ENCODE measurements at places on chromosomes 1 and 21. TPM values are rescaled to one million over a fixed set of nuclear protein-coding genes. Genes with fewer than 3 reads are reported as not detected.
A peak's percentile ranks its signal among the peaks of the same experiment; 100 is the strongest.

DNA sequence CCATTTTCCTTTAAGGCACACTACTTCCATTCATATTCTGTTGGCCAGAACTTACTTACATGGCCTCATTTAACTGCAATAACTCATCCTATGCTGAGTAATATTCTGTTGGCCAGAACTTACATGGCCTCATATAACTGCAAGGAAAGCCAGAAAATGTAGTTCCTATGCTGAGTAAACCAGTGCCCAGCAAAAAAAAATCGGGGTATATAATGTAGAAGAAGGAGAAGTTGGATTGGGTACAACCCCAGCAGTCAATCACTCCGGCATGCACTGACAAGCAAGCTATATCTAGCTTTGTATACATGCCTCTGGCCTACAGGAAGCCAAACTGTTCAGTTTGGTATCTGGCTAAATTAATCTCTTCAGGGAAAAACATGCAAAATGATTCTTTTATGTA, 39.4 kb upstream of the PPIH start:
- DNase-seq = no peak

DNA sequence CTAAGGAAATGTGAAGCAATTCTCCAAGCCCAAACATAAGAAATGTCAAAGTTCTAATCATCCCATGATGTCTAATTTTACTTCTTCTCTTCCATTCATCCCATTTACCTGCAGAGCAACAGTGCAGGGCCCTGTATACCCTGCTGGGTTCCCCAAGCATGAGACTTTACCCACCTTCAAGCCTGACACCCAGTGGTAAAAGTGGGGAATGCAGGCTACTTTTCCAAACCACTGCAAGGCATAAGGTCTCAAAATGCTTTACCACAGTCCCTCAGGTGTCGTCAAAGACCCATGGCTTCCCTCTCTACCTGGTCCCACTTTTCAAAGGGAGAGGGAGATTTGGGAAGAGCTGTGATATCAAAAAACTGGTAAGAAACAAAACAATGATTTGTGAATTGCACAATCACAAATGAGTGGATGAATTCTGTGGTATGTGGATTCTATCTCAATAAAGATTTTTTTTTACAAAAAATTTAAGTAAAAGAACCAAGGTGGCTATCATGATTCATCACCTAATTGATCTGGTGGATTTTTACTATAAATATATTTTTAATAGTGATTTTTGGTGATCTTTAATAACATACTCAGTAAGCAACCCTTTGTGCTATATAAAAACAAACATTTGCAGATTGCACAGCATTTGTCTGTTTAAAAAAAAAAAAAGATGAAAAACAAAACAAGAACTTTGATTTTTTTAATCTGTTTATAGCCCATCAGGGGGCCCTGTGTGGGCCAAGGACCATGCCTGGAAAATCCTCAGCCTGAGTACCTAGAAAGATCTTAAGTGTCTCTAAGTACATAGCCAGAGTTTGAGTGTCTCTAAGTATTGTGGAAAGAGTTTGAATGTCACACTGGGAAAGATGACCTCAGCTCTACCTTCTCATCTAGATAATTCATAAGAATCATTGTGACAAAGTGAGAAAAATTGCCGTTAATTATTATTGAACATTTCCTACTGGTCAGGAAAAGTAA, 73.1 kb upstream of the GJB5 start:
- no peak for DNase-seq

DNA sequence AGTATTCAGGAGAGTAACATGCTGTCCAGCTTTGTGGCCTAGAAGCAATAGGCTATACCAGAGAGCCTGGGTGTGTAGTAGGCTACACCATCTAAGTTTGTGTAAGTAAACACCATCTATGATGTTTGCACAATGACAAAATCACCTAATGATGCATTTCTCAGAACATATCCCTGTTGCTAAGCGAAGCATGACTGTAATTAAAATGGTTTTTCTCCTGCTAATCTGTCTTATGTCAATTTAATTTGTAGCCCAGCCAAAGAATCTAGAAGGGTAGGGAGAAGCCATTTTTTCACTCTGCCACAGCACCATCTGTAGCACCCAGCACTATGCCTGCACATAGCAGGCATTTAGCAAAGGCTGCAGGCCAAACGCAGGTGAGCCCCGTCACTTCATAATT, 2.0 kb upstream of the TTC24 start:
- no peak for DNase-seq

- DNase-seq = peak; percentile 32
Measured at GRCh38 chr1:228154021-228154669, 4.4 kb downstream of the GJC2 start.

GRCh38 chr1:106787520-106787919, 269.0 kb upstream of the PRMT6 start:
- no peak for DNase-seq

- no peak for DNase-seq
Measured at GRCh38 chr1:92240034-92240433, 22.3 kb downstream of the C1orf146 start.

GRCh38 chr1:58964428-58964827, 180.6 kb upstream of the JUN start:
- DNase-seq = no peak

- peak; percentile 92 for DNase-seq
Measured at GRCh38 chr1:248858096-248858890, 592 bp downstream of the ZNF692 start.

DNA sequence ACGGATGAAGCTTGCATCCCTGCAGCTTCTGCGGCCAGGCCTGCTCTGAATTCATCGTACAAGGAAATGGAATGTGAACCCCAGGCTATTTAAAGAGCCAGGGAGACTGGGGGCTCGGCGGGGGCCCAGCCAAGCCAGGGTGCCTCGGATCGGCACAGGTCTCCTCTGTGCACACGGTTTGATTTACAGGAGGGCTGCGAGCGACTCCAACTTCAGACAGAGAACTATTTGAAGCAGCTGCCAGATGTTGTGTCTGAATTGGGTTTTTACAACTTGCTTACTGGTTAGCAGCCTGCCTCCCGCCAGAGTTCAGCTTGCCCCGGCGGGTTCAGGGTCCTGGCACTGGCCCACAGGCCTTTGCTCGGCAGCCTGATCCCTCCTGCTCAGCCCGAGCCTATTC, 83.2 kb downstream of the SPSB1 start:
- DNase-seq = no peak

- DNase-seq = no peak
Measured at GRCh38 chr21:34884346-34884929, 164.7 kb downstream of the RUNX1 start.

GRCh38 chr1:234584926-234585325, 25.1 kb downstream of the IRF2BP2 start:
- DNase-seq = no peak

DNA sequence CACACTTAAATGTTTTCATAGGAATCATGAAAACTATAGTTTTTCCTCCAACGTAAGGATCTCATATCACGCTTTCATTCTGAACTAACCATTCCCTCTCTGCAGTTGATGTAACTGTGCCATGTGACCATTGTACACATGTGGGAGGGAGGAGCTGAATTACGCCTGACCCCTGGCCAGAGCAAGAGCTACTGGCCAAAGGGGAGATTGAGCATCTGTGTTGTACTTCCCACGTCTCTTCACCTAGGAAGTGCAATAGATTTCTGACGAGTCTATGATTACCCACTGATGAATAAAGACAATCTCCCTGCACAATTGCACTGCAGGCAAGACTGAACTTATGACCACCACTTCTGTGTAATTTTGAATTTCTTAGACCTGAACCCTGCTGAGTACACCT, 24.0 kb downstream of the PTPRC start:
- DNase-seq = no peak

- DNase-seq = no peak
Measured at GRCh38 chr1:17683598-17683997, 71.5 kb upstream of the ACTL8 start.

DNA sequence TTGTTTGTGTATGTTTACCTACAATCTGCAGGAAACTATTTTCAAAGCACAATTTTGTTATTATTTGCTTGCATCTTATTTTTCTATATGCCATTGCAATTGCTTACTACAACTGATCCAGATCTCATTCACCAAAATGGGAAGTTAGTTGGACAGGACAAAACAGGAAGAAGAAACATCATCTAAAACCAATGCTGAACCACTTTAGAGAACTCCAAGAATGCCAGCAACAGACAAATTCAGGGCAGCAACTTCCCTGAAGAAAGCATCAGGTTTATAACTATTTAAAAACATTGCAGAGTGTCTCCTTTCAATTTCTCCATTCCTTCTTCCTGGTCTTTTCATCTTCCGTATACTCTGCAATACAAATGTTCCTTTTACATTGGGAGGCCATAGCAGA, 82.4 kb upstream of the SMYD2 start:
- DNase-seq = no peak

GRCh38 chr1:220389634-220390033, 117.4 kb upstream of the RAB3GAP2 start:
- no peak for DNase-seq

- DNase-seq = no peak
Measured at GRCh38 chr1:192303029-192303428, 13.8 kb upstream of the RGS21 start.

DNA sequence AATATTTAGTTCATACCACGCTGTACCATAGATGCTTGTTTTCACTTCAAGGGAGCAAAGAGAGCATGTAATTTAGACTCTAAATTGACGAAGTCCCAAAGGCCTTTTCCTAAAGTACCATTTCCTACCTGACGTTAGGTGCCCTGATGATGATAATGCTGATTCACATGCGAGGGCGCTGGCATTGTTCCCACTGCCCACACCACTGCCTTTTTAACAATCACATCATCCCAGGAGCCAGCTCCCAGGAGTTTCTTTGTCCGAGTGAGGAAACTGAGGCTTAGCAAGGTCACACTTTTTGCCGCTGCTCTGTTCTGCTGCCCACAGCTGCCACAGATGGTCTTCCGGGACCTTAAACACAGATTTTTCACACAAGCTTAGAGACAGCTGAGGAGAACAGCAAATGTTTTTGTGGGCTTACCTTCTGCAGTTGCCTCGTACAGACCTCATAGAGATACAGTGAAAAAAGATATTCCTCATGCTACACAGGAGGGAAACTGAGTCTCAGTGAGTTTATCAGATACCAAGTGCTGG, 69.4 kb downstream of the EVA1C start:
- DNase-seq = no peak

GRCh38 chr1:59186656-59187055, 110.2 kb upstream of the FGGY start:
- no peak for DNase-seq

DNA sequence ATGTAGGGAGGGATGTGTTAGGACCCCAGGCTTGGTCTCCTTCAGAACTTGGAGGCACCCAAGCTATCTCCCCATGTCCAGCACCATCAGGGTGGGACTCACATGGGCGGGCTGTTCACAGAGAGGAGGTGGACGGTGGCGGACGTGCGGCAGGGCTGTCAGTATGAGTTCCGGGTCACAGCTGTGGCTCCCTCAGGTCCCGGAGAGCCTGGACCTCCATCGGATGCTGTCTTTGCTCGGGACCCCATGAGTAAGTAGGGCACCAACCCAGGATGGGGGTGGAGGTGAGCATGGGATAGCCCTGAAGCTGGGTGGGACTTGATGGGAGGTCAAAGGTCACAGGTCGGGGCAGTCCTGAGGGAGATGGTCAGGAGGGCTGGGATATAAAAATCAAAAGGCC, 27.8 kb downstream of the IGFN1 start:
- no peak for DNase-seq

DNA sequence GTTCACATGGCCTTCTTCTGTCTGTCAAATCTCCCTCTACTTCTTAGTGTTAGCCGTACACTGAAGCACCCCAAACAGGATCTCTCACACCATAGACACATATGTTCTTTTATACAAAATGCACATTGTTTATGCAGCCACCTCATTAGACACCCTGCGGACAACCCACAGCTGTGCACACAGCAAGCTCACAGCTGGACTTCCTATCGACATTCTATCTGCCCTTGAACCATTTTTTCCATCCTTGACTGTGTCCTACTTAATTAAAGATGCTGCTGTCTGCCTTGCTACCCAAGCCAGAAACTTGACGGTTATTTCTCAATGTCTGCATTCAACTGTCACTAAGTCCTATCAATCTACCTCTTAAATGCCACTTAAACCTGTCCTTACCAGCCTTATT, 3.2 kb upstream of the ZBTB21 start:
- DNase-seq = no peak

GRCh38 chr1:106749906-106750305, 306.6 kb upstream of the PRMT6 start:
- no peak for DNase-seq

GRCh38 chr1:92910081-92910480, 51.2 kb downstream of the DIPK1A start:
- DNase-seq = no peak

GRCh38 chr21:42833439-42833815, 45.9 kb downstream of the WDR4 start:
- DNase-seq = peak; percentile 75

- DNase-seq = no peak
Measured at GRCh38 chr21:25862596-25862995, 127.8 kb downstream of the GABPA start.

- DNase-seq = no peak
Measured at GRCh38 chr1:36829066-36829465, 205.2 kb downstream of the GRIK3 start.

GRCh38 chr1:171828794-171829193, 12.5 kb upstream of the DNM3 start:
- DNase-seq = no peak

DNA sequence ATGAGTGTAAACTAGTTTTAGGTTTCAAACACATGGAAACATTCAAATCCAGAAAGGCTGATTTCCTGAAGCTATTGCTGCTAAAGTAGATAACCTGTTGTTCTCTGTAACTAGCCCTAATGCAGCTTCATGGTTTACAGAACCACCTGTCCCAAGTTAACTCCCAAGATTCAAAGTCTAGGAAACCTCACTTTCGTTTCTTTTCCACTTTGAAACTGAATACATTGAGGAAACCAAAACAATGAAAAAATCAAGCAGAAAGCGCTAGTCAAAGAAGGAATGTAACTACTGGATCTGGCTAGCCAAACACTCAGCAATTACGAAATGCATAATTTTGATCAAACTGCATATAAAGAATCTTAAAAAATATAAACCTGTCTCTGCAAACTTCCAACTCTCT, 17.8 kb downstream of the SLC16A1 start:
- no peak for DNase-seq

DNA sequence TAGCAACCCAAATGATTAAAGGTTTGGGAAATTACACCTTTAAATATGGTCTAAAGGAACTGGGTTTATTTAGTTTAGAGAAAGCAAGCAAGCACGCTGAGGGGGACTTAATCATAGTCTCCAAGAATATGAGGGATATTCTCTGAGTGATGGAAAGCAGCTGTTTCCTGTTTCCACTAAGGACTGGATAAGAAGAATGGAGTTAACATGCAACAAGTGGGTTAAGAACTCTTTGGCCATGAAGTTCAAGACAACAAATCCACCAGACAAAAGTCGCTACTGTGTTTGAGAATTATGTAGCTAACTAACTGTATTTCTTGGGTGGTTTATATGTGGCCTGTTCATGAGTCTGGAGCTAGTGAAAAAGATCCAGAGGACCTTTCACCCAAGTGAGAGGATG, 85.7 kb downstream of the TGFB2 start:
- DNase-seq = no peak

Gene OR2T34
- 0.37 TPM for total RNA-seq

Gene DYNLT4
- not detected for total RNA-seq

Gene GJB3
- not detected for total RNA-seq

Gene CATSPER4
- not detected for total RNA-seq

Gene RNF2
- 29.7 TPM for total RNA-seq

Gene ANGPTL1
- 18.8 TPM for total RNA-seq

Gene CHIA
- not detected for total RNA-seq

Gene RNU1-2
- 8,035 TPM for total RNA-seq
